Fibroblast of the conjunctiva (primary cell): ENCODE measurements at places on chromosomes 11 and 22.

GRCh38 chr11:8688414-8689362 is 6.1 kb downstream of the RPL27A start:
- peak; percentile 95 for DNase-seq

DNA sequence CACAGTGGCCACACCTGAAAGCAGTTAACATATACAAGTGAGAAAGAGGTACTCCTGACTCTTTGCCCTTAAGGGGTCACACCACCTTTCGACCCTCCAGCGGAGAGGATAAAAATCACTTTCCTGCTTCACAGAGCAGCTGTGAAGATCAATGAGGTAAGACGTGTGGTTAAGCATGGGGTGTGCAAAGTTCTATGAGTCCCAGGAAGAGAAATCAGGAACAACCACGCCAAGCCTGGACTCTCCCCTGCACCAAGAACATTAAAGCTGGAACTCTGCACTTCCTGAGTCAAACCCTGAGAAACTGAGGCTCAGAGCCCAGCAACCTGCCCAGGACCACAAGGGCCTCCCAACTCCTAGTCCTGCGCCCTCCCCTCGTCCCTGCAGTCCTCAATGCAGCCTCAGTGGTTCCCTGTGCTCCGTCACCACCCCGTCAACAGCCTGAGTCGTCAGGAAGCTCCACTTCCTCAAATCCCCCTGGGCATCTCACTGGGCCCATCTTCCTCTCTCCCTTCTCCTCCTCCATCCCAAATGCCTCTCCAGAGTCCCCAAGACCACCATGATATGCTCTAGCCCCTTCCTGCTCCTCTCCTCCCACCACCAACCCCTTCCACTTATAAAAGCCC is 17.7 kb downstream of the TNKS1BP1 start:
- no peak for DNase-seq

DNA sequence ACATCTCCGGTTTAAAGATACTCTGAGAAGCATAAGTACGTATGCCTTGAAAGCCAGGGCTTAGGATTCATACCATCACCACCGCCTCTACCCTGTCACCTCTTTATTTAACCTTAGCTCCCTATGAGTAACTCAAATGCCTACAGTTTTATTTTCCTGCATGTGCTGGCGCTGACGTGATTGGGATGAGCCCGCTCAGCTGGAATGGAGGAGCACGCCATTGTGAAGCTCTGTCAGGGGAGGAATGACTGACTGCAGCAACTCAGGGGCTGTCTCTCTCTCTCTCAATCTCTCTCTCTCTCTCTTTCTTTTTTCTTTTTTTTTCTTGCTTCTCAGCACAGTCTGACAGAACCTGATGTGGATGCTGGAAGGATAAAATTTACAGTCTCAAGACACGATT is 12.4 kb downstream of the CAVIN3 start:
- DNase-seq = no peak

GRCh38 chr11:102085864-102086551 is 24.2 kb upstream of the YAP1 start:
- DNase-seq = no peak

DNA sequence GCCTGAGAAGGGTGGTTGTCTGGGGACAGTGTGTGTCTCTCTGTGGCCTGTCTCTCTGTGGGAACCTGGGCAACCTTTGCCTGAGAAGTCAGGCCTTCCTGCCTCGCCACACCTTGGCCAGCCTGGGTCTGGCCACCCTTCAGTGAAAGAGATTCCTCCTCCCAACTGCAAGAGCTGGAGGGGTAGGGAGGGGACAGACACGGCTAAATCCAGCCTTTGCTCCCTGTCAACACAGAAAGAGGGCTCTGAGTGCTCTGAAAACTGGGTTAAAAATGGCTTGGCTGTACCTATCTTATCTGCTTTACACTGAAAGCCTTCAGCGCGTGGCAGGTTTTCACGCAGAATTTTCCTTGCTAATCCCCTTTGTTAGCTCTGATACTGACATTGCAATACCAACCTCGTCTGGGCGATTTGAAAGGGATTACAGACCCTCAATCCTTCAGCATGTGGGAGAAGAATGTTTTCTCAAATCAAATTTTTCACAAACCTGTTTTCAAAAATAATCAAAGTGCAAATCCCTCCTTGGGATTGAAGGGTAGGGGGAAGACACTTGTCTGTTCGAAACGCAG is 163.7 kb downstream of the DSCAML1 start:
- no peak for DNase-seq

DNA sequence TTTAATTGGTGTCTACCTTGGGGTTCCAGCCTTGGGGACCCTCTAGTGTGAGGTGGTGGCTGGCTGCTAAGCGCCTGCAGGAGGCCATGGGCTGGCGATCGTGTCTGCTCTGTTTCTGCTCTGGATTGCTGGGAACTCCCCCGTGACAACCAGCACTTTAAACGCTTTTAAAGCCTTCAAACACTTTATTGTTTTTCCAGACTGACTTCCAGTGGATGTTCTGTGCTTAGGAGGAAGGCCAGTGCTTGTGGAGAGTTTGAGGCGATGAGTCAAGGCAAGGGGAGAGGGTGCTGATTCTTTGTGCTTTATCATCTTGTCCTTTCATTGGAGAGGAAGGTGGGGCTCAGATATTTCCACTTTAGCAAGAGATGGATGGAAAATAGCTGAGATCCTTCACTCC is 81.6 kb downstream of the FLI1 start:
- no peak for DNase-seq

DNA sequence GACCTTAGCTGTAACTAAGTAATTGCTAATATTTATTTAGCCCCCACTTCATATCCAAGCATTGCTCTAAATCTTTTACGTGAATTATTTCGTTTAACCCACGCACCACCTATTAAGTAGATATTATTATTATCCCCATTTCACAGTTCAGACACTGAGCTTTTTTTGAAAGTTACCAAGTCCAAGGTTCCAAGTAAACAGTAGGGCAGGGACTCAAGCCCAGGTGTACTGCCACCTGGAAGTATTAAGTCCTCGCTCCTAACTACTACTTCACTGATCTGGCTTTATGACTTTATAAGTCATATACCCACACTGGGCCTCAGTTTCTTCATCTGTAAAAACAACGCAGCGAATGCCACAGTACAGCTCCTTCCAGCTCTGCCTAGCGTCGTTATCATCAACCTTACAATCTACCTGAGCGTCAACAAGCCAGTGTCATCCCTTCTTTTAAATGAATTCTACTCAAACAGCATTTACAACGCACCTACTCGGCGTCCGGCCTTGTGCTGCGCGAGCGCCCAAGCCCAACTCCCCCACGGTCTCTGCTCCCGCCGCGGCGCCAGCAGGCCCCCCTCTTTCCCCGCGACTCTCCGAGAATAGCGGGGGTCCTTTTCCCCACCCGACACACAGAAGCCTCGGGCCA is 624 bp downstream of the TMEM41B start:
- DNase-seq = no peak

- DNase-seq = no peak
These were observed 461.6 kb downstream of the BUD13 start for GRCh38 chr11:116311206-116311605.

DNA sequence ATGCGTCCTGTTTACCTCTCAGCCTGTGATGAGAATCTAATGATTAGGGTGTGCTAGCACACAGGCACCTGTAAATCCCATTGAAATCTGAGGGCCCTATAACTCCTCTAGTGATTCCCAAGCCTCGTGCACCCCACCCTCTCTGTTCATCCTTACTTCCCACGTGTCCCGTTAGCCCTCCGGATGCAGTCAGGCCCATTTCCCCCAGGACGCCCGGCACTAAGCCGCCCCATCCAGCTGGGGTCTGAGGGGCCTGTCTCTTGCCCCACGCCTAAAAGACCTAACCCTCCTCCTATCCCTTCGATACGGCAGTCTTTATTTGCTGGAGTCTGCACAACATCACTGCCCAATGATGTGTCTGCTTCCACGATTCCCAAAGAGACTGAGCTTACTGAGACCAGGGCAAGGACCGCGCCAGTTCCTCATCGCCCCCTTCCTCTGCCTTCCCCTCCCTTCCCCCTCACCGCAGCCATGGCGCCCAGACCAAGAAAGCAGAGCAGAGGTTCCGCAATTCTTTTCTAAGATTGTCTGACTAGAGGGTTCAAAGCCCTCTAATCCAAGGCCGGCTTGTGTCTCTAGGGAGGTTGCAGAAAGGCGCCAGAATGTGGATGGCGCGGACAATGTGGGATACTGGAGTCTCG is 1.1 kb upstream of the FADS2 start:
- no peak for DNase-seq

DNA sequence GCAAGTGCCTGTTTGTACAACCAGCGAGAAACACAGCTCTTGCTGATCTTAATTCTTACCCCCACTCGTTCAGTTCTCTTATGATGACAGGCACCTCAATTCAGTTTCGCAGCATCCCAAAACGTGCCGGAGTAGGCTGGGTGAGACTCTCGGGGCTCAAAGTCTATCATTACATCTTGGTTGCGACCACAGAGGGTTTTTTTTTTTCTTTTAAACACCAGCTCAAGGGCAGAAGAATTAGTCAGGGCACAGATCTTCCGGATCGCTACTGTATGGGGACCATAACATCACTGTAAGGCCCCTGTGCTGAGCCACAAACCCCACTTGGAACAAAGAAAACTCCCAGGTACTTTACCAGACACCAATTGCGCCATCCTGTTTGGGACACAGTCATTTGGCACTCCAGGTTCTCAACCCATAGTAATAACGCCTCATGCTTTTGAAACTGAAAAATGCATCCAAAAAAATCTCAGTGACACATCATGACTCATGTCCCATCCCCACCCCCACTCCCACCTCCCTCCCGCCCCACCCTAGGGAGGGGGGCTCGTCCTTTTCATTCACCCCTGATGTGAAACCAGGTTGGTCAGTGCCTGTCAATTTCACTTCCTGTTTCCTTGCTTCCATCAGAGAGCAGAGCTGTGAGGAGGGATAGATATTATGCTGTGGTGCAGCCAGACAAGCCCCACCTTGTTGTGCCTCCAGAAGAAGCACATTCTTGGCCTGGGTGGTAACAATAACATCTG is 41.0 kb upstream of the CD5 start:
- DNase-seq = no peak

- no peak for DNase-seq
These were observed 4.4 kb downstream of the NCAM1 start for GRCh38 chr11:112965656-112966055.

DNA sequence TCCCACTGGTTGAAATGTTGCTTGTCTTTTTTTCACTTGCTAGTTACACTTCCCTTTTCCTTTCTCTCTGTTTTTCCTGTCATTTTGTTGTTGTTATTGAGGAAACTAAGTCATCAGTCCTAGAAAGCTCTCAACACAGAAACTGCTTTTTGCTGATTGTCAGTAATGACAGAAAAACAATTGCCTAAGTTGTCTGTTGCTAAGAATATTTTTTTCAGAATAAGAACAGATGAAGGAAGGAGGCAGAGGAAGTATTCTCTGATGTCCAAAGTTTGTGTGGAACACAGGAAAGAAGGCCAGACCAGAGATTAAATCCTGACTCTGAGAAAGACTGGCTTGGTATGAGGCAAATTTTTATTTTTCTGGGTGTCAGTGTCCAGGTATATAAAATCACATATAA is 163.3 kb downstream of the CASP12 start:
- no peak for DNase-seq

- no peak for DNase-seq
These were observed 62.2 kb upstream of the INCENP start for GRCh38 chr11:62061356-62062222.
